ENCODE measurements at places on chromosomes 5 and 9.

DNA sequence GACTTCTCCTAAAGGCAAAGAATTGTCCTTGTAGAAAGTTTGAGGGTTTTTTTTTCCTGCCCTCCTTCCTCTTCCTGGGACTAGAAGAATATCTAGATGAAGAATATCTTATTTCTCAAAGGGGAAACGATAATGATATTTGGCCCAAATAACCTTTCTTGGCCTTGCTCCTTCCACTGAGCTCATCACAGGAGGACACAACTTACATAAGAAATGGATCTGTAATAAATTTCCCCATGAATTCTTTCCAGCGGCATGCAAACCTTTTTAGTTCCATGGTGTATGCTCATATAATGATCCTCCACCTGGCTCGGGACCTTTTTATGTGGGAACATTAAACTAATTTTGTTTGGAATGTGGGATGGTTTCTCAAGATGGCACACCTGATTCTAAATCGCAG, 304.4 kb downstream of the DMRT2 start:
- no peak for DNase-seq

- DNase-seq = no peak
Measured at GRCh38 chr5:116088062-116088461, 3.2 kb downstream of the COMMD10 start.

- no peak for DNase-seq
Measured at GRCh38 chr5:131976414-131977211, 31.1 kb upstream of the MEIKIN start.

DNA sequence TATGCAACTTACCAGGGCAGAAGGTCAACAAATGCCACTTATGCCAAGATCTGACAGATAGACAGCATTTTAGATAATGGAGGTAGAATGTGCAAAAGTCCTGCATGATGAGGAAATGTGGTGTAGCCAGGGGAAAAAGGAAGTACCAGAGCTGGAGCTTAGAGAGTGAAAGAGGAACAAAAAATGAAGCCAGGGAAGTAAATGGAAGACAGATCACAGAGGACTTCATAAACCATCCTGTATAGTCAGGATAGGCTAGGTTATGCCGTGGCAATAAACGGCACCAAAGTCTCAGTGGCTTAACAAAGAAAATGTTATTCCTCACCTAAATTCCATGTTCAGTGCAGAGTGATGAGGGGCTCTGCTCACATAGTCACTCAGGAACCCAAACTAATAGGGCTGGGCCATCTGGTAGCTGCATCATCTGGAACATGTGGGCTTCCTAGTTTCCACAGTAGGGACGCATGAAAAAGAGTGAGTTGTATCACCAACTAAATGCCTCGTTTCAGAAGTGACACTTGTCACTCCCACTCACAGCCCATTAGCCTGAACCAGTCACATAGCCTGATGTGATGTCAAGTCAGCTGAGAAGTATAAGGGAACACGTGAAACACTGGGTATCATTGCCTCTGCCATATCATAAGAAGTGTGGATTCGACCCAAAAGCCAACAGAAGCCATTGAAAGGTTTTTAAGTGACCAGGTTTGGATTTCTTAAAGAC, 70.3 kb downstream of the SH3RF2 start:
- no peak for DNase-seq

DNA sequence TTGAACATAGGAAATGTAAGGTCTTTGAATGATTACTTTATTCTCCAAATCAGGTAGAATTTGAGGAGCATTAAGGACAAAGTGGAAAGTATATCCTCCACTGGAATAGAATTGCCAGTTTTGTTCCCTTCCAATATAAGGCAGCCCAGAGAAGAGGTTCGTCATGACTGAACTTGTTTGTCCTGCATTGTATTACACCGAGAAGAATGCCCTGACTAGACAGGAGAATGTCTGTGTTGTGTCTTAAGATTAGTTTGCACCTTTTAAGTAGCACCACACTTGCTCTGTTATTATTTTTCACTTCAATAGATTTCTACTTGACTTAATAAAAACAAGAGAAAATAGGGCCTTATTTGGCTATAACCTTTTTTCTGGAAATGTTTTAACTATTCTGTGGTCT, 586.2 kb upstream of the PTGER4 start:
- DNase-seq = no peak

- DNase-seq = no peak
Measured at GRCh38 chr5:94707359-94707758, 88.9 kb downstream of the SLF1 start.

DNA sequence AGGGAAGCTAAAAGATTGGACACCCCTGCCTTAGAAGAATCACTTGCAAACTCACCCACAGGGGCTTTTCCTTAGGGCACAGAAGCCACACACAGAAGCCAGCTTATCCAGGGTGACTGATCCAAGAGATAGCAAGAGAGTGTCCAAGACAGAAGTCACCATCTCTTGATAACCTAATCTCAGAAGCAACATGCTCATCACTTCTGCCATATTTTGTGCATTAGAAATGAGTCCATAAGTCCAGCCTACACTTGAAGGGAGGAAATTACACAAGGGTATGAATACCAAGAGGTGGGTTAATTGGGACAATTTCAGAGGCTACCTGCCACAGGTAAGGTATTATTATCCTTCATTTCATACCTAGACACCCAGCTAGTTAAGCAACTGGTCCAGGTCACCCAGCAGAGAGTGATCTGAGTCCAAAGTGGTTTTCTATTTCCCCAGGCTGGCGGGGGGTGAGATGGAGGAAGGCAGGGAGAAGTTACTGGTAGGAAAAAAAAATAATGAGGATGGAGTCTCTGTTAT, 3.7 kb upstream of the ERGIC1 start:
- no peak for DNase-seq

GRCh38 chr9:38287420-38287985, 105.0 kb upstream of the ALDH1B1 start:
- DNase-seq = no peak

DNA sequence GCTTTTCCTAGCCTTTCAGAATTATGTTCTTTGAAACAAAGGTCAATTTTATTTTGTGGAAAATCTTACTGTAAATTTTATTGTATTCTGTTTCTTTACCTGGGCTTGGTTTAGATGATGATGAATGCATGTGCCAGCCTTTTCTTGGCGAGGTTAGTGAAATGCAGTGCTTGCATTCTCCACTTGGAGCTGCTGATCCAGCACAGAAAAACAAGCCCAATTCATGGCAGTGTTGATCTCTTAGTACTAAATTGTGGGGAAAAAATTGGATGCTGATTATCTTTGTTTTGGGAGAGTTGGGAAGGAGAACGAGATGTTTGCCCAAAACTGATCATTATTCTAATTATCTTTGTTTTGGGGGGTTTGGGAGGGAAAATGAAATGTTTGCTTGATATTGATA, 3.7 kb downstream of the HABP4 start:
- peak; percentile 50 for DNase-seq

DNA sequence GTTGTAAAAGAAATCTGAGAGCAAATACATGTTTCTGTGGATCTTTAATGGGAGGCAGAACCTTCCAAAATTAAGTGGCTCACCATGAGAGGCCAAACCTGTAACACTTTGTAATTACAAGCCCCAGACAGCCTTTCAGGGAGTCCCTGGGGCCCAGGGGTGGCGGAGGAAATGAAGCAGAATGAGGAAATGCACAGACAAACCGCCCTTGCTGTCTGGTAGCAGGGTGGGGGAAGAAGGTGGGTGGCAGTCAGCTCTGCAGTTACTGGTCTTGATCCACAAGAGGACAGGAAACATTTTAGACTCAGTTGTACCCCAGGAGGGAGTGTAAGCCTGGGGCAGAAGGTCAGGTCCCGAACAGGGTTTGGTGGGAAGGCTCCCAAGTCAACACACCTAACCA, 6.5 kb downstream of the ARL14EPL start:
- no peak for DNase-seq

GRCh38 chr5:66560371-66560770, 35.8 kb upstream of the MAST4 start:
- DNase-seq = no peak

- DNase-seq = no peak
Measured at GRCh38 chr5:57175551-57176309, 1.9 kb downstream of the GPBP1 start.

DNA sequence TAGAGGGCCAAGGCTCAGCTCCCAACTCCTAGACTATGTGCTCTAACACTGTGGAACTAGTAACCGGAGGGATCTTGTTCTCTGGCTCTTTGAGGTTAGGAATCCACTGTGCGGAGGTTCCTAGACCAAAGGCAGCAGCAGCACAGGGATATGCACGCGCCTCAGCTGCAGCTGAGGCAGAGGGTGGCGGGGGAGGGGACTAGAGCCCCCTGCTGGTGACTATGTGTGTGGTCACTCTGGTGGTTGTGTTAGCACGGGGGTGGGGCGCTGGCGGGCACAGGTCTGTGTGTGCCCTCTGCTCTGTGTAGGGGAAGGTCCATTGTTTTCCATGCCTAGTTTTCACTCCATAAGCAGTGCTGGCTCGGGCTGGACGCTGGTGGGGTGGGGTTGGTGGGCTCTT, 458.0 kb upstream of the IZUMO3 start:
- DNase-seq = no peak

DNA sequence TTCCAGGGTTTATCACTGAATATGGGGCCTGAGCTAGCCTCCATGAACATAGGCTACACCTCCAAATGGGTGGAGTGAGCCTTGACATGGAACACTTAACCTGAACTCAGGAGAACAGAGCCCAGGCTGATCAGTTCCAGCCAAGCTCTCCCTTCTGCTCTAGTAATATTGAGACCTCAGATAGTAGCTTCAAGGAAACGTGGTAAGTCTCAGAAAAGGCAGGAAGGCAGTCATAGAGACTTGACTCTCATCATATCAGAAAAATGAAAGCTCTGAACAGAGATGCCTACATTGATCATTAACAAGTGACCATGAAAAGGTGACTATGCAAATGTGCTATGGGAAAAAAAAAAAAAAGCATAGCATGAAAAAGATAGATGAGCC, 40.5 kb upstream of the MYO10 start:
- no peak for DNase-seq

- no peak for DNase-seq
Measured at GRCh38 chr5:66877843-66878242, 281.6 kb downstream of the MAST4 start.

DNA sequence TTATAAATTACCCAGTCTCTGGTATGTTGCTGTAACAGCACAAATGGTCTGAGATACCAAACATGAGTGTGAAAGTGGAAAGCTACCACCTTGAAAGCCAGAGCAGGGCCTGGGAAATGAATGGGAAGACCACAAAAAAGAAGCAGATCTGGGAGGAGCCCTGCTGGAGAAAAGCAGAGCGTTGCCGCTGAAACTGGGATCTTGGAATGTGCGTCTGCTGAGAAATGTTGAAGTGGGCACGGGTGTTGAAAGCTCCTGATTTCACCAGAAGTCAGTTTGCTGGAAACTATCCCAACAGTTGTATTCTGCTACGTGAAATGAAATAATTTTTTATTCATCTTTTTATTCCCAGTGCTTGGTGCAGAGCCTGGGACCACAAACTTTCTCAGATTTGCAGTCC, 40.0 kb downstream of the NUDT12 start:
- no peak for DNase-seq

DNA sequence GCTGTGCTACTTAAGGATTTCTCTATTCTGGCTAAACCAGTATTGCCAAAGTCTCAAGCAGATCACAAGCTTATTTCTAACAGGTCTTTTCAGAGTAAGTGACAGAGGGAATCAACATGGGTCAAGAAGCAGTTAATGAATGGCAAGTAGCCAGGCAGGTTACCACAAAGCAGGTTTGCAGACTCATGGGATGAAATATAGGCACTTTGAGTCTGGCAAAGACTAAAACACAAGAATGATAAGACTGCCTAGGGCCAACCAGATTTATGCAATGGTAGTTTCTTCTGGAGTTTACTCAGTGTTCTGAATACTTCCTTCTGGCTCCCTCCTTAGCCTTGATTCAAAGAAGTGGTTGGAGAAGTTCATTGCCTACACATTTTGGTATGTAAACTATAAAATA, 3.6 kb downstream of the HMGCS1 start:
- DNase-seq = no peak

DNA sequence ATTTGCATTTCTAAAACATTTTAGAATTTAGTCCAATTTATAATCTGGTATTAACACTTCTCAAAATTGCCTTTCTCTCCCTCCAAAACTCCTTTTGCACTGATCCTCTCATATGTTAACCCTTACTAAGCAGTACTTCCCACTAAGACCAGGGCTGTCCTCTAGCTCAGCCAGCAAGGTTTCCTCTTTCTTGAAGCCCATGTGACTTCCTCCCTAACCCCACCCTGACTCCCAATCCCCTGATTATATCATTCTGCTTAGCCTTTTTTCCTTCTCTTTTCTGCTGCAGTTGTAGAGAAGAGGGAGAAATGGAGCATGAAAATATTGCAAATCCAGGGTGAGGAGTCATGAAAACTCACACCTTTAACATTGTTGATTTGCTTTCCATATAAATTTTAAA, 241.7 kb downstream of the MCTP1 start:
- no peak for DNase-seq

DNA sequence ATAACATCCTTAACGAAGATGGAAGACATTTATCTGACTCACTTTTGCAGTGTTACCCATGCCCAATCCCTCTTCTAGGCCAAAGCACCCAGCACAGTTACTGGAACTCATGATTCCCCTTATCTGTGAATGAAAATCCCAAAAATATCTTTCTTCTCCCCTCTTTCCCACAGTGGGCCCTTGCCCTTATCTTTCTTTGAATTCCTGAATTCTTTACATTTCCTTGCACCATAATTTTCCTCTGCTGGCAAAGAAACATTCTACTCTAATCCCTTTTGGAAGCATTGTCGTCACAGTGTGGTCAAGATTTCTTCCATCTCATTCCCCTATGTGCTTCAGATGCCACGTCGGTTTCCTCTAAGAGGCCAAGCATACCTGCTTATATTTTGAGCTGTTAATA, 135.9 kb upstream of the LIFR start:
- DNase-seq = no peak

DNA sequence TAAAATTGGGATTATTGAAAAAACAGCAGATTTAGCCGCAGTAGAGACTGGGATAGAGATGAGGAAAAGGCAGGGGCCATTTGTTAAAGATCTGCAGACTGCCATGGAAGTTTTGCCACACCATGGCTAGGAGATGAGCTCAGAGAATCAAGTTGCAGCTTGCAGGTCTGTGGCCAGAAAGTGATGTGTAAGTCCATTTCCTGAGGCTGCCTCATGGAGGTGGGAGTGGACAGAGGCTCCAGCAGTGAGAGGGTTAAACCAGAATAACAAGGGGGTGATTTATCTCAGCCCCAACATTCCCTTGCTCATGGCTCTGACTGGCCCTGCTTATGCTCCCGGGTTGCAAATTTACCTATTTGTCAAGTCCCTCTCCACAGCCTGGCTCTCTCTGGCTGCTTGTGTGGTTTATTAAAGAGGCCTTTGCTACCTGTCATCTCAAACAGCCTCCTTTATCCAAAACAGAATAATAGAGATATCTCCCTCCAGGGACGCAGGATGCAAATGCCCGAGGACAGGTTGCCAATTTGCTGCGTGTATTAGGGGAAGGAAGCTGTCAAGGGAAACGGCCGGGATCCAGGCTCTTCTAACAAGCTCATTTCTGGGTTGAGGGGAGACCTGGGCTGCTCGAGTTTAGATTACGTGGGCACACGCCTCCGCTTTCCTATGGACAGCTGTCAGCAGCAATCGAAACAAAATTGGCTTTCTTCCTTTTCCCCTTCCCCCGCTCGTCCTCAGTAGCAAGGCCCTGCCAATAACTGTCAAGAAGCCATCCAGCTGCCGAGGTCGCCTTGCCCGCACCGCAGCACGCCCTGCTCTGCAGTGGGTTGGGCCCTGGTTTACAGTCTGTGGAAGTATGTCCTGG, 72.8 kb upstream of the PITX1 start:
- DNase-seq = no peak

All from frontal cortex (tissue), 4 donors.